ENCODE measurements at places on chromosomes 1 and 21.
A peak's percentile ranks its signal among the peaks of the same experiment; 100 is the strongest.

DNA sequence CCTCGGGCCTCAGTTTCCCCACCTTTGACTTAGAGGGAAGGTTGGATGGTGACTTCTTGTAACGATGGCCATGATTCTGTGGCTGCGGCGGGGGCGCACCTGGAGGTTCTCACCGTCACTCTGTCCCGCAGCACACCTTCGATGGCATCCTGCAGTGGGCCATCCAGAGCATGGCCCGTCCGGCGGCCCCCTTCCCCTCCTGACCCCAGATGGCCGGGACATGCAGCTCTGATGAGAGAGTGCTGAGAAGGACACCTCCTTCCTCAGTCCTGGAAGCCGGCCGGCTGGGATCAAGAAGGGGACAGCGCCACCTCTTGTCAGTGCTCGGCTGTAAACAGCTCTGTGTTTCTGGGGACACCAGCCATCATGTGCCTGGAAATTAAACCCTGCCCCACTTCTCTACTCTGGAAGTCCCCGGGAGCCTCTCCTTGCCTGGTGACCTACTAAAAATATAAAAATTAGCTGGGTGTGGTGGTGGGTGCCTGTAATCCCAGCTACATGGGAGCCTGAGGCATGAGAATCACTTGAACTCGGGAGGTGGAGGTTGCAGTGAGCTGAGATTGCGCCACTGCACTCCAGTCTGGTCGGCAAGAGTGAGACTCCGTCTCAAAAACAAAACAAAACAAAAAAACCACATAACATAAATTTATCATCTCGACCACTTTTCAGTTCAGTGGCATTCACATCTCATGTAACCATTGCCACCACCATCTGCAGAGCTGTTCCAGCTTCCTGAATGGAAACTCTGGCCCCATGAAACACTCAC, 2.1 kb upstream of the PFKL start:
- peak; percentile 87 for DNase-seq

GRCh38 chr1:52795464-52795863, 47.1 kb upstream of the ZYG11A start:
- no peak for DNase-seq

DNA sequence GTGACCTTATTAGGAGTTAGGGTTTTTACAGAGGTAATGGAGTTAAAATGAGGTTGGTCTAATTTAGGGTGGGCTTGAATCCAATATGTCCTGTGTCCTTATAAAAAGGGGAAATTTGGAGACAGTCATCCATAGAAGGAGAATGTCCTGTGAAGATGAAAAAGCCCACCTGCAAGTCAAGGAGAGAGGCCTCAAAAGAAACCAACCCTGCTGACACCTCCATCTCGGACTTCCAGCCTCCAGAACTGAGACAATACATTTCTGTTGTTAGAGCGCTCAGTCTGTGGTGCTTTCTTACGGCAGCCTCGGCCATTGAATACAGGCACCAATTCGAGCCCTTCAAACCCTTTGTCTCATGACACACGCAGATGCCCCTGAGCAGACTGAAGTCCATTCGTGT, 43.8 kb downstream of the ACTA1 start:
- no peak for DNase-seq

- peak; percentile 15 for DNase-seq
Measured at GRCh38 chr21:28334407-28334806, 658.3 kb downstream of the LTN1 start.

GRCh38 chr1:93681101-93681988, at the start of gene BCAR3:
TSS of gene BCAR3 (minus strand) at chr1:93681837. CDS start at chr1:93674930, 6,907 bp downstream.
- DNase-seq: peak; percentile 52

All from A172 (cell line).